ENCODE measurements at places on chromosomes 3 and 15.

GRCh38 chr15:40623361-40623760 is 29.3 kb downstream of the KNL1 start:
- no peak for DNase-seq

DNA sequence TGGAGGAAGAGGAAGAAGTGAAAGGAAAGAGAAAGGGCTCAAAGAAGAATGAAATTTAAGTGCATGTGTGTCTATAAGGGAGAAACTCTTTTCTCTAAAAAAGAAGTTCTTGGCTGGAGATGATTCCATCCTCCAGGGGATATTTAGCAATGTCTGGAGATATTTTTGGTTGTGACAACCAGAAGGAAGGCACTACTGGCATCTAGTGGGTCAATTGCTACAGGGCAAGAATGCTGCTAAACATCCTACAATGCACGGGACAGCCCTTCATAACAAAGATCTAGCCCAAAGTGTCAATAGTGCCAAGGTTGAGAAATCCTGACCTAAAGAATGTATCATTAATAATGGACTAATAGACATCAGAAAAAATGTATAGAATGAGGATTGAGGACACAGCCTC is 57.4 kb upstream of the ST3GAL6 start:
- no peak for DNase-seq

DNA sequence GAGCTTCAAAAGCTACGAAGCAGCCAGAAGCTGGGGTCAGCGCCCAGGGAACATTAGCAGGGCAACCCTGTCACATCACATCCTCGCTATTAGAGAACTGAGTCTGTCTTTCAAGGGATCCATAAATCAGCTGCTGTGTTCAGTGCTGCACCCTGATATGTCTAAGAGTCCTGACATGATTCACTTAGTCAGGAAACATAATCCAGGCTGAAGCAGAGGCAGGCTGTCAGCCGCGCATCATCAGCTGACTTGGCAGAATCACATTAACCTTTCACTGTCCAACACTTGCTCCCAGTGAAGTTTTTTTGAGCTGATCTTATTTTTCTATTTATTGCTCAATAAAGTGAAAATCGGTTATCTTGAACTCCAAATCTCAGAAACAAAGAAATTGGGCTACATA is 23.5 kb downstream of the MYH15 start:
- DNase-seq, result no peak

DNA sequence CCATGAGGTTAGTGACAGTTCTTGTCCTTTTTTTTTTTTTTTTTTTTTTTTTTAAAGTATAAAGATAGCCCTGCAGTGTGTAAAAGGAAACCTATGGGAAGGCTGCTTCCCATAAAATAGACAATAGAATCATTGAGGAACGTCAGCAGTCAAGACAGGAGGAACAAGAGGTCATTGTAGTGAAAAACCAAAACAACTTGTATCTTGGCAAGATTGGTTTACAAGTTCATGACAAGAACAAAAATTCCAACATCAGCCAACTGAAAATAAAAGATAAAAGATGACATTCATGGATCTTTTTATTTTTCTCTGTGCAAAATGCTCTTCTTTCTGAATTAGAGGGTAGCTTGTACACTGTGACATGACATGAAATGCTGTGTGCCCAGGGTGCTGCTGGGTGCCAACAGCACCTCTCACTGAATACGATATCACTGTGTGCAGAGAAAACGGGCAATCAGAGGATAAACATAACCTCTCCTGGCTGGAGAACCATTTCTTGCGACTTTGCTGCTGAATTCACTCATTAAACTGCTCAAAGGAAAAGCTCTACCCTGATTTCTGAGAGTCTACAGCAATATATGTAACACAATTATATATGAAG is 30.1 kb upstream of the IP6K2 start:
- no peak for DNase-seq

DNA sequence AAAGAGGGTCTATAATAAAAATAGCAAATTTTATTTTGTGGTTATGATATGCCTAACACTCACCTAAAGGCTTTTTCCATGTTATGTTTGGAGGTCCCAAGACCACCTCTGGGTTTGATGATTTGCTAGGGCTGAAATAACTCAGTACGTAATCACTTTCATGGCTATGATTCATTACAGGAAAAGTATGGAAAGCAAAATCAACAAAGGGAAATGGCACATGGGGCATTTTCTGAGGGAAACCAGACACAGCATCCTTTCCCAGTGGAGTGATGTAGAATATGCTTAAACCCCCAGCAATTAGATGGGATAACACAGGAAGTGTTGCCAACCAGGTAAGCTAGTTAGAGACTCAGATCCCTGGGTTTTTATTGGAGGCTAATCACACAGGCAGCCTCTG is 701.6 kb upstream of the CBLB start:
- DNase-seq, result no peak

DNA sequence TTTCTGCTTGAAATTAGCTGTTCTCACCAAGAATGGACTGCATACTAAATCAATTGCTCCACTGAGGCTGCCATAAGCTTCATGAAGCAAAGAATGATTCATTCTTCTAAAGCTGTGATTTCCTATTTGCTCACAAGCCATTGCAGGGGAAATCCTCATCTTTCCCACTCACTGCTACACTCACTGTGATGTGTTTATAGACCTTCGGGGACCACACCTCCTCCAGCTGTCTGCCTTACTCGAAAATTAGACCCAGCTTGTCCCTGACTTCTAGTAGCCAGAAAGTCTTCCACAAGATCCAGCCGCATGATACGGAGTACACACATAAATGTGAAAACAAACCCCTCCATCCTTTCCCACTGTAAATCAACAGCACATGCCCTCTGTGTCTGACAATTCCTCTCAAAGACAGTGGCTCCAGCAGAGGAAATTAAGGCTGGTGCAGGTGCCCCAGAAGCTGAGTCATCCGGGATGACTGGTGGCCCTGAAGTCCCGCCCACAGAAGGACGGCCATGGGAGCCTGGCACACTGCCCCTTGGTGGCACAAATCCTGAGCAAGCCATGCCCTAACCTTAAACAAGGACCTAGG is 172.0 kb downstream of the STT3B start:
- DNase-seq, result no peak

- no peak for DNase-seq
Measured at GRCh38 chr3:167606836-167607235, 46.9 kb downstream of the WDR49 start.

DNA sequence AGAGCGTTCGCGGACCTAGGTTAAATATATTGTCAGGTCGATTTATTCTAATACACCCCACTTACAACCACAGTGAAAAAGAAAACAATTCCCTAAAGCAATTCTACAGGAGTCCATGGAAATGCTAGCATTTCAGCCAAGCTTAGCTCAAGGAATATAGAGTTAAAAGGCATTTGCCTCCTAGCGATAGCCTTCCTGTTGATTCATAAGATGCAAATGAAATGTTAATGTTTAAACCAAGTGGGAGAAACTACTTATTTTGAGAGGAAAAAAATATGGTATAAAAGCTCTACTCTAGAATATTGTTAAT is 1.7 kb upstream of the ALCAM start:
- no peak for DNase-seq

- no peak for DNase-seq
Measured at GRCh38 chr3:127702151-127702578, 29.4 kb downstream of the ABTB1 start.

DNA sequence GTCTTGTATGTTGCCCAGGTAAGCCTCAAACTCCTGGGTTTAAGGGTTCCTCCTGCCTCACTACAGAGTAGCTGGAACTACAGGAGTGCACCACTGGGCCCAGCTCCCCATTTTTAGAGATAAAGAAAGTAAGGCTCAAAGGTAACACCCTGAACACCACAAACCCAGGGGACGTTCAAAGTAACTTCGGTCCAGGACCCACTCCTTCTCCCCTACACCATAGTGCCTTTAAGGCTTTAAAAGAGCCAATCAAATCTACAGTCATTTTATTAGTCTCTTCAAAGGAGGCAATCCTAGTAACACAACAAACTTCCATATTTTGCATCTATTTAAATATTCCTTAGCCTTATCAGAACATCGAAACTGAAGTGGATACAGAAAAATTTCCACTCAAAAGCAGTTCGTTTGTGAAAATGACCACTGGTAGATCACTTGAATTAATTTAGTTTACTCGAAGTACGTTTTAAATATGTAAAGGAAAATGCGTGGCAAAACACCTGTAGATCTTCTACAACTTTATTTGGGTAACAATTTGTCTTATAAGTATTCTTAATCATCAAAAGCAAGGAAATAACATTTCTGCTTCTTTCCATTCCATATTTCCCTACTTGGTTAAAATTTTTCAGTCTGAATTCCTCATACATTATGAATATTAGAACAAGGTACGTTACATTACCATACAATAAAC is 1.8 kb downstream of the STAG1 start:
- no peak for DNase-seq

- no peak for DNase-seq
Measured at GRCh38 chr3:61564395-61565059, 3.2 kb downstream of the PTPRG start.

Data from activated naive CD8-positive, alpha-beta T cell treated with anti-CD3 and anti-CD28 coated beads, Interleukin-2, amount 50 U/mL, for 16 hours (primary cell).